Epithelial cell of proximal tubule (primary cell): ENCODE measurements at places on chromosomes 11 and 22. TPM values are rescaled to one million over a fixed set of nuclear protein-coding genes. Genes with fewer than 3 reads are reported as not detected.

DNA sequence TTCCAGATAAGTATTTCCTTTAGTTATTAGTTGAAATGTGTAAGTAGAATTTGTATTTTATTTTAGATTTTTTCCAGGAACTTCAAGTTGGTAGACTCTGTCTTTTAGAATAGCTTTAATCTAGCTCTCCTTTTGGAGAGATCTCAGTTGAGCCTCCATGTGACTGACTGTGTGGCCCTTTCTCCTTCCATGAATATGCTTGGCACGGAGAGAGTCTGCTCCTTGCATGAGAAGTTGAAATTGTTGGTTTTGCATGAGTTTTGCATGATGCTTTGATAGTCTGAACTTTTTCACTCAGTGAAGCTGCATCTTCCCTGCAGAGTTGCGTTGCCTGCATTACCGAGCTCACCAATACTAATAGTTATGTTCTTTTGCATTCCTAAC lies 32.8 kb upstream of the CTTN start:
- DNase-seq: no peak

- DNase-seq: no peak
Measured at GRCh38 chr22:46055181-46055875, 78.4 kb upstream of the WNT7B start.

- no peak for DNase-seq
Measured at GRCh38 chr11:821512-822371, 3.0 kb downstream of the PNPLA2 start.

DNA sequence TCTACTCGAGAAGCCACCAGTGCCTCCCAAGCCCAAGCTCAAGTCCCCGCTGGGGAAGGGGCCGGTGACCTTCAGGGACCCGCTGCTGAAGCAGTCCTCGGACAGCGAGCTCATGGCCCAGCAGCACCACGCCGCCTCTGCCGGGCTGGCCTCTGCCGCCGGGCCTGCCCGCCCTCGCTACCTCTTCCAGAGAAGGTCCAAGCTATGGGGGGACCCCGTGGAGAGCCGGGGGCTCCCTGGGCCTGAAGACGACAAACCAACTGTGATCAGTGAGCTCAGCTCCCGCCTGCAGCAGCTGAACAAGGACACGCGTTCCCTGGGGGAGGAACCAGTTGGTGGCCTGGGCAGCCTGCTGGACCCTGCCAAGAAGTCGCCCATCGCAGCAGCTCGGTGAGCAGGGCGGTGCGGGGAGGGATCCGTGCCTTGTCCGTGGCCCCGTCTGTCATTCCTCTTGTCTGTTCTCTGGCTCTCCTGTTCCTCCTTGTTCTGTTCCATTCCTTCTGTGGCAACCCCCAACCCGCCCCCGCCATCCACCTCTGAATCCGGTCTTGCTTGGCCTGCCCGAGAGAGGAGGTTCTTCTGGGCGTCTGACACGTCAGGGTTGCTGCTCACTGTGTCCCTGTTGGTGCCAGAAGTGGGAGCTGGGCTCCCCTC lies 15.8 kb upstream of the ACR start:
- no peak for DNase-seq

DNA sequence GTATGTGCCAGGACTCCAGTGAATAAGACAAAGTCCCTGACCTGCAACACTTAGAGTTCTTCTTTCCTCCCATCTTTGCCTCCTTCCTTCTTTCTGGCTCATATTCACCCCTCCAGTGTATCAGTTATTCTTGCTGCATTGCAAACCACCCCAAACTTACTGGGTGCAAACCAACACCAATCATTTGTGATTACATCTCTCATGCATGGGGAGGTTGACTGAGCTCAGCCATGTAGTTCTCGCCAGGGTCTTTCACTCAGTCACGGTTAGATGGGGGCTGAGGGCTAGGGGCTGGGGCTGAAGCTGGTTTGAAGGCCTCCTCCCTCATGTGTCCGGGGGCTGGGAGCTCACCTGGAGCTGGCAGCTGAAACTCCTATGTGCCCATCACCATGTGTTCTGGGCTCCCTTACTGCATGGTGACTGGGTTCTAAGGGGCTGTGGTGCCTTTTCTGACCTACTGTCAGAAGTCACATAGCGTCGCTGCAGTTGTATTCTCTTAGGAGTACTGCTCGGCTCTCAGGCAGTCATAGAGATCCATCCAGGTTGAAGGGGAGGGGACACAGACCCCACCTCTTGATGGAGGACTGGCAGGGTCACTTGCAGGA lies 35.0 kb upstream of the CACNG2 start:
- DNase-seq: no peak

DNA sequence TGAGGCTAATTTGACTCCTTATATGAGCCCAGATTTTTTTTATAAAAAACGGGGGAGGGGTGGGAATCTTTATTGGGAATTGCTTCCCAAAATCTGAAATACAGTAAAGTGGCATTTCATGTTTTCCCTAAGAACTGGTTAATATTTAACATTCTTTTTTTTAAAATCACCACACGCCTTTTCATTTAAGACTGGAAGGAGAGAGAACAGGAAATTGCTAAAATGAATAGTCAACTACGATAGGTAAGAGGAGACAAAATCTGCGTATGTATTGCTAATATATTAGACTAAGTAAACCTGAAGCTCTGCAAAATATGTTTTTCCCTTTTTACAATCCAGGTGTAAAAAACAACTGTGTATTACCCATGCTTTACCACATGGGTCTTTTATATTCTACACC lies 57.0 kb downstream of the SOX6 start:
- no peak for DNase-seq

The OSBP2 gene
- 1.3 and 1.7 TPM in 2 replicates for total RNA-seq

GRCh38 chr11:71936825-71937224 lies 8.0 kb downstream of the RNF121 start:
- DNase-seq: no peak
